ENCODE measurements at places on chromosomes 2 and 18.

DNA sequence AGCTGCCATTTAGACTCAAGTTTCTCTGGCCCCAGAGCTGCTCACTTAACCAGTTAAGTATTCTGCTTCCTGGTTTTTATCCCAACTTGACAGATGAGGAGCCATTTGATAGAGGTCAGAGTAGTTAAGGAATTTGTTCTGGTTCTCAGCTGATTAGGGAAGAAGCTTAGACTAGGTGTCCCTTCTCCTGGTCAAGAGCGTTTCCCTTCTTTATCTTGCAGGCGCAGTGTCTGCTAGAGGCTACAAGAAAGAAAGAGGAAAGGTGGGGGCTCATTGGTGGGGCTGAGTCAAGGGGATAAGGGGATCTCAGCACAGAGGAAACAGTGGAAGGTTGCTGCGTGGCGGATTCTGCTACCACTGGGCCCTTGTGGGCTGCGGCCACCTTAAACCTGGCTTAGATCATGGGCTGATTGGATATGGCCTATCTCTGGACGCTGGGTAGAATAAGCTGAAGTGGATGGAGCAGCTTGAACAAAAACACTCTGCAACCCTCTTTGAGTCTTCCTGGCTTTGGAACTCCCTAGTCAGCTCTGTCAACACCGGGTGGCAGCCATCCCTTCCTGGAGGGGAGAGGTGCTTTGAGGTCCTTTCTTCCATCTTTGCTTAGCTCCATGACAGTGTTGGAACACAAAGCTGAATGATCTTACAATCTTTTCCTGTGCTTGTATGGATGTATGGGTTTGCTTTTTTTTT is 70.8 kb downstream of the QPCT start:
- no peak for DNase-seq

- DNase-seq: no peak
Measured at GRCh38 chr2:53111406-53111805, 656.2 kb upstream of the CHAC2 start.

- no peak for DNase-seq
Measured at GRCh38 chr2:220585241-220585640, 957.8 kb downstream of the SLC4A3 start.

- no peak for DNase-seq
Measured at GRCh38 chr2:120250640-120251039, 2.0 kb upstream of the RALB start.

DNA sequence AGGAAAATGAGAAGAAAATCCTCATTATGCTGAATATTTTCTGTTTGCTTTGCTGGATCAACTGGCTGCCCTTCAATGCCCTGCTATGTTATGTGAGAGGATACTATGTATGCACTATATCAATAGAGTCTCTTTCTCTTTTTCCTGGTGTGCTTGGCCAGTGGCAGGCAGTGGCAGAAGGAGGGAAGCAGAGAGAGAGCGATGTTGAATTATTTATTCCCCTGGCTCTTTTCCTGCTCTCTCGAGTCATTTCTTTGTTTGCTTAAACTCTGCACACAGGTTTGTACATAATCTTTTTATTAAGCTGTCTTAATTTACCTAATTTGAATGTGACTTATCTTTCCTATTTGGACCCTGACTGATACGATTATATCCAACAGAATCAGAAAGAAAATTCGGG is 1727.3 kb downstream of the SUCLG1 start:
- DNase-seq: no peak

DNA sequence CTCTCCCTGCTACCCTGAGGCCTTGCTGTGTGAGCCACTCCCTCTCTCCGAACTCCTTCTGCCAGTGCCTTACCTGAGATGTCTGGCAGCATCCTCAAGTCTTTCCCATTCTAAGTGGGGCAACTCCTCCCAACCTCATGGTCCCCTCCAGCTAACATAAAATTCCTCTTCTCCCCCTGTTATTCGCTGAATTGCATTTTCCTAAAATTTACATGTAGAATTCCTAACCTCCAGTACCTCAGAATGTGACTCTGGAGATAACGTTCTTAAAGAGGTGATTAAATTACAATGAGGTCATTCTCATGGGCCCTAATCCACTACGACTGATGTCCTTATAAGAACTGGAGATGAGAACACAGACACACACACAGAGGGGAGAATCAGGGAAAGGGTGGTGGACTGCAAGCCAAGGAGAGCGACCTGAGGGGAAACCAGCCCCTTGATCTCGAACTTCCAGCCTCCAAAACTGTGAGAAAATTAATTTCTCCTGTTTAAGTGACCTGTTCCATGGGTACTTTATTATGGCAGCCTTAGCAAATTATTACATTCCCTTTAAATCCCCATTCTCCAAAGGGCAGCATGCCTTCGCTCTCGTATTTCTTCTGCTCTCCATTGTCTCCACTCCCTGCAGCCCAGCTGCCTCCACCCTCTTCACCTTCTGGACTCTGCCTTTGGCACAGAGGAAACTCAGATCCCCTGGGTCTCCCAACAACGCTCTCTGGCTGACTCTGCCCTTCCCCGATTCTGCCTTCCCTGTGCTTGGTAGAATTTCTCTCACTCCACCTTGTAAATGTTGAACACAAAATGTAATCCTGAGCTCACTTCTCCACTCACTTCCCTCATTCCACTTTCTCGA is 70.5 kb downstream of the TGIF1 start:
- DNase-seq: no peak

DNA sequence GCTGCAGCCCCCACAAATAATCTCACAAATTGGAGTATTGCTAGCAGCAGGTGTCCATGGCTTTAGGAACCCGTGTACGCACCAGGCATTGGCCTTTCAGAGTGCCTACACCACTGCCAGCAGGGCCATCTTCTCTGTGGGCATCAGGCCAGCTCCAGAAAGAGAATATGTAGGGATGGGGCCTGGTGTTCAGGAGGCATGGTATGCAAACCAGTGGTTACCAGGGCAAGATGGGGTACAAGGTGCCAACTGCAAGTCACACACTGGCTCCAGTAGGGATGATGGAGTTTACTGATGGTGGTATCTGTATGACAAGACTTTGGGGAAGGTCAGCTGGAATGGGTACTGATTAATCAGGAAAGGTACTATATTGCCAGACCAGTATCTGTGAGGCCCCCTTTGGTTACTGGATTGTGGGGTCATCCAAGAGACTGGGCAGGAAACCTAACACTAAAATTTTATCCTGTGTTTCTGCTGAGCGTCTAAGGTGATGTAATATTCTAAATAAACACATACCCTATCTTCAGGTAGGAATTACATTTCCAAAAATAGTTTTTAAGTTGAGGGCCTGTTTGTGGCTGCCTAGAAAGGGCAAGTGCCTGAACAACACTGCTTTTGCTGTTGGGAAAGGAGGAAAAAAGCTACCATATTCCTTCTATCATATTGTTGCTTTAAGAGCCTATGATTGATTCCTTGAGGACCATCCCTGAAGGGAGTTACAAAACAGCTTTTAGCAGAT is 9.0 kb downstream of the CNOT9 start:
- no peak for DNase-seq

GRCh38 chr2:30691948-30692828 is 115.1 kb downstream of the CAPN13 start:
- DNase-seq: no peak

DNA sequence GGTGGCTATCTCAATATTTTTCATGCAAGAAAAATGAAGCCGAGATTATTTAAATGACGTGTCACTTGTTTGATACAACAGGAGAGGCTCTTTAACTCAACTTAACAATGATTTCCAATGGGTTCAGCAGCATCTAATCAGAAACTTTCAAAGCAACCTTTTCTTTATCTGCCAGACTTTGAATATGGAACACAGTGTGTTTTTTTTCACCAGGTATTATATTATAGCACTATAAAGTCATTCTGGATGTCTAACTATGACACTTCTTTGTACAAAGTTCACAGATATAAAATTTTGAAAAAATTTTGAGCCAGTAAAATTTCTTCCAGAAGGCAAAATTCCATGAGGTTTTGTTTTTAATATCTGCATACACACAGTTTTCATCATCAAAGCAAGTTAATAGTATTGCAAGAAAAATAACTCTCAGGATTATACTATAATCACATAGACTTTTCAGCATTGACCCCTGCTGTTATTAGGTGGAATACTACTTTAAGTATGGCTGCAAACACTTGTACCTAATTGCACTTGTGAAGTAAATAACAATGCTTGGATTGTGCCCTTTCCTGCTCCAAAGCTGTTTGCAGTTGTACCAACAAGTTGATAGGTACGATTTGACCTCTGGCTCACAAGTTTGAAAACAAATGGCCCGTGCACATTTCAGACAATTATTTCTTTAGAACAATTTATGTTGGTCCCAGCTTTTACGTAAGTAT is 44.0 kb upstream of the DSG1 start:
- no peak for DNase-seq

GRCh38 chr2:32427672-32428610 is 71.1 kb downstream of the BIRC6 start:
- DNase-seq: no peak

- no peak for DNase-seq
Measured at GRCh38 chr2:188949046-188949818, 24.9 kb upstream of the COL3A1 start.

DNA sequence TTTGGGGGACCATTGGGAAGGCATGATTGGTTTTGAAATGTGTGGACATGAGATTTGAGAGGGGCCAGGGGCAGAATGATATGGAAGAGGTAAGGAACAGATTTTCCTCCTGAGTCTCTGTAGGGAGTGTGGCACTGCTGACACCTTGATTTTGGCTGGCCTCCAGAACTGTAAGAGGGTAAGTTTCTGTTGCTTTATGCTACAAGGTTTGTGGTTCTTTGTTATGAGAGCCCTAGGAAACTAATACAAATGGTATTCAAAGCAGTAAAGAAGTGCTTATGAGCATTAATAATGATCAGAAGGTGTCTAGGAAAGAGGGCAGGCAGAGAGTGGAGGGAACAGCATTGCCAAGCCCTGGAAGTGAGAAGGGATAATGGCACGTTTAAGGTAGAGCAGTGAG is 574.3 kb upstream of the NXPH2 start:
- no peak for DNase-seq

GRCh38 chr2:148860037-148860436 is 15.0 kb upstream of the KIF5C start:
- no peak for DNase-seq

DNA sequence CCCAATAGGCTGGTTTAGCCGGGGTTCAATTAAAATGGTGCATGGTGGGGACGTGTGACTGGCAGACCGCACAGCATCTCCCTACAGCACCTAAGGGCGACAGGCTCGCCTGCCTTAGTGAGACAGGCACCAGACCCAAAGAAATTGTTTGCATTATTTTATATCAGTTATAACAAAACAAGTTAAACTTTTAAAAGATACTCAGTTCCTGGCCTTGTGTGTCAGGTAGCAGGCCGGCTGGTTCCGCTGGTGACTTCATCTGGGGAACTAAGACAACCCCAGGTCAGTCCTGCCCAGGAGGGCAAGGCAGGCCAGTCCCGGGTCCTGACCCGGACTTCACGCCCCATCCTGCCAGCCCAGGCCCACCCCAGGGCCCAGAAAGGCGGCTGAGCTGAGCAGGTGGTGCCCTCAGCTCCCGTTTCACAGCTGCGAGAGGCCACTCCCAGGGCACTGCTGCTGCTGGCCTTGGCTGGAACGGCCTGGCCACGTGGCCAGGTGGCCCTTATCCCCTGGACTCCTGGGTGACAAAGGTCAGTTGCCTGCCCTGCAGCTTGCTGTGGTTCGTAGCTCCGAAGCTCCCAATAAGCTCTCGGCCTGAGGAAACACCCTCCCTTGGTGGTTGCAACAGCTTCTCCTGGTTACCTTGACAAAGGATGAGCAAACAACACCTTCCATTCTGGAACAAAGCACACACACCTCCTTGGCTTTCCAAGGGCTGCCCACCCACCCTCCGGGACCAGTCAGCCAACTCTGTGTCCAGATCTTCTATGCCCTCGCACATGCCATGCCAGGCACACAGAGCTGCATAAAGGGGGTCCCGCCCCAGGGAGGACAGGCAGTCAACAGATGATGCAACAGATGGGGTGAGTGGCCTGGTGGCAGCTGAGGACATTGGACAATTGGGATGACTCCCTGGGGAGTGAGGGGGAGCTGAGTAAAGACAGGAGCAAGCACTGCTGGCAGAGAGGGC is 11.3 kb upstream of the AGXT start:
- DNase-seq: peak; percentile 74

GRCh38 chr18:69484699-69485396 is 84.2 kb downstream of the DOK6 start:
- no peak for DNase-seq

GRCh38 chr2:1653956-1654695 is 90.2 kb downstream of the PXDN start:
- no peak for DNase-seq

DNA sequence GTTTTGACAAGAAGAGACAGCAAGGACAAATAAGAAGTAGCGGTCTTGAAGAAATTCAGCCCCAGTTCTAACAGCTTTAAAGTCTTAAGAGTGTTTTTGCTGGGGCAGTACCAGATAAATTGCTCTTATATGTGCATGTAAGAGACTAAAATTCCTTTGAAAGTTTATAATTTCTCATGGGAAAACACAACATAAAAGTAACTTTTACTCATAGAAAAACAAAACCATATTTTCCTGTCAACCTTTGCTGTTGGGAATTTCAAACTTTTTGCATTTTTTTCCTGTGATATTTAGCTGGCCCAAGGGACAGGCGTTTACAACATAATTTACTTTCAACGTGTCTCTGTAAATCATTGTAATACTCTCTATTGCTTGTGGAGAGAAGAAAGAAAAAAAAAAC is 767.8 kb upstream of the ZEB2 start:
- no peak for DNase-seq

- no peak for DNase-seq
Measured at GRCh38 chr2:23519334-23519651, 134.3 kb downstream of the KLHL29 start.

DNA sequence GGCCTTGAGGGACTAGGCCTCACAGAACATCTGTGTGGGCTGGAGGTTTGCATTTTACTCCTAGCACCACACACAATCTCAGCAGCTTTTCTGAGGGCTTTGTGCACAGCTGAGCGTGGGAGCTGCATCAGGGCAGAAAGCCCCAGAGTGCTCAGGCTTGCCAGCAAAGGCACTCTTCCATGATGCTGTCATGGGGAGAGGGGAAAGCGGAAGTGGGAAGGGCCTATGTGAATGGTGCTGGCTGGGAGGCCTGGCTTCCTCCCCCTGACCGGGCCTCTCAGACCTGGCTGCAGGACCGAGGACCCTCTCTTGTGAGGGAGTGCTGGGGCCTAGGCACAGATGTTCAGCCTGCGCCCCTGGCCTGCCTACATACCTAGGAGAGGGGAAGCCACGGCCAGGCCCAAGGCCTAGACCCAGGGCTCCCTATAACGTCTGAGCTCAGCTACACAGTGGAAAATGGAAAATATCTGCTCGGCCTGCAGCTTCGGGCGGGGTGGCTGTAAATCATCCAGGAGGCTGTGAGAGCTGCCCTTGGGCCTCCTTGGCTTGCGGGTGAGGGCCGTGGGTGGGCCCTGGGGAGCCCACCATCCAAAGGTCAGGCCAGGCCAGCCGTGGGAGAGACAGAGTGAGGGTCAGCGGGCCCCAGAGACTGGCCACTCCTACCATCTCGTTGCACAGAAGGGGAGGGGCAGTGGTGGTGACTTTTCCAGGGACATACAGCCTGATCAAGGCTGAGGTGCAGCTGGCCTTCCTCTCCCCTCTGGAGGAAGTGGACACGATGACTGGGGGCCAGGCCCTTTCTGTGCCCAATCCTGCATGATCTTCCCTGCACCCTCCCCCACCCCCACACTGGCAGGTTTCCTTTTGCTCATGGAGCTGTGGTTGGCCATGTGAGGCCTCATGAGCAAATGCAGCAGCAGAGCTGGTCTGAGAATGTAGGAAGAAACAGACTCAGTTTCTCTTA is 22.8 kb downstream of the GLI2 start:
- DNase-seq: peak; percentile 32

GRCh38 chr18:80228051-80228848 is 19.1 kb downstream of the PARD6G start:
- no peak for DNase-seq

All from left colon (tissue), 2 donors.